Thymus (tissue), 14 donors: ENCODE measurements at places on chromosomes 12 and 14. TPM values are rescaled to one million over a fixed set of nuclear protein-coding genes. Genes with fewer than 3 reads are reported as not detected.

The CLEC4A gene
- 11.0 TPM for total RNA-seq

The TXNDC16 gene
- 10.2 TPM for total RNA-seq

The PLCZ1 gene
- not detected for total RNA-seq

The COCH gene
- total RNA-seq: 1.7 TPM

The MORN3 gene
- total RNA-seq: 3.1 TPM

DNA sequence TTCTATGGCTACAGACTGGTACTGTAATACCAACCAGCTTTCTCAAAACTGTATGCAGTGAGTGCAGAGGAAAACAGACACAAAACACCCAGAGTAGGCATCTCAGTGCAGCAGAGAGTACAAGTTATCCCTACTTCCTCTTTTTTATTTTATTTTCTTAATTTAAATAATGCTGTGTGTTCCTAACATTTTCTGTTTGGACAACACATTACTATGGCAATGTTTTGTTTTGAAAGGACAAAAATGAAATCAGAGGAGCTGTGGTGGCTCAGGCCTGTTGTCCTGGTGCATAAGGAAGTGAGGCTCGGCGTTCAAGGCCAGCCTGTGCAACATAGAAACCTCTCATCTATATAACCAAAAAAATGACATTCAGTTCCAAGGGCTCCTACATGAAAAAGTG is 33.7 kb upstream of the SELPLG start:
- no peak overlapping the region for H3K27ac ChIP-seq
- no peaks in the 10 kb centered on the region for H3K36me3 ChIP-seq
- H3K27me3 ChIP-seq: no peaks in the 10 kb centered on the region
- H3K4me3 ChIP-seq: no peak overlapping the region
- DNase-seq: no peak

- no peak overlapping the region for H3K4me3 ChIP-seq
- no peaks in the 10 kb centered on the region for H3K27me3 ChIP-seq
- no peak overlapping the region for H3K27ac ChIP-seq
Observed at GRCh38 chr12:95083938-95084337, 10.5 kb upstream of the NR2C1 start.

DNA sequence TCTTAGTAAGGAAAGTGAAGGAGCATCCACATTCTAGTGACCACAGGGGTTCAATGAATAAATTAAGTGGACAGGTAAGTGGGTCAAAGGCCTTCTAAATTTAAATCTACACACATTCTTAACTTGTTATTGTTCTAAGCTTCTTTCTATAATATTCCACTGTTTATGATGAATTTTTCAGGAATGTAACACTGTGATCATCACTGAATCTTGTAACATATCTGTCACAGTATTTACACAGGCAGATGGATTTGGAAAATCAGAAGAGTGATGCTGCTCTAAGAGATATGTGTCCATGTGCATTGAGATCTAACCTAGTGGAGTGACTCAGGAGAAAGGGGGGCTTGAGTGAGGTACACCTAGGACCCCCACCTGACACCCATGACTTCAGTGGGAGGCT is 115.4 kb upstream of the OVCH1 start:
- H3K27ac ChIP-seq: no peak overlapping the region
- no peaks in the 10 kb centered on the region for H3K4me1 ChIP-seq
- H3K36me3 ChIP-seq: no peaks in the 10 kb centered on the region
- no peak for DNase-seq
- no peak overlapping the region for H3K4me3 ChIP-seq
- no peaks in the 10 kb centered on the region for H3K27me3 ChIP-seq

GRCh38 chr12:58887068-58887467 is 33.2 kb downstream of the LRIG3 start:
- no peaks in the 10 kb centered on the region for H3K27me3 ChIP-seq
- H3K4me3 ChIP-seq: no peak overlapping the region
- H3K4me1 ChIP-seq: no peaks in the 10 kb centered on the region
- peak overlapping the region; percentile 67 for H3K27ac ChIP-seq
- DNase-seq: no peak
- no peaks in the 10 kb centered on the region for H3K36me3 ChIP-seq

DNA sequence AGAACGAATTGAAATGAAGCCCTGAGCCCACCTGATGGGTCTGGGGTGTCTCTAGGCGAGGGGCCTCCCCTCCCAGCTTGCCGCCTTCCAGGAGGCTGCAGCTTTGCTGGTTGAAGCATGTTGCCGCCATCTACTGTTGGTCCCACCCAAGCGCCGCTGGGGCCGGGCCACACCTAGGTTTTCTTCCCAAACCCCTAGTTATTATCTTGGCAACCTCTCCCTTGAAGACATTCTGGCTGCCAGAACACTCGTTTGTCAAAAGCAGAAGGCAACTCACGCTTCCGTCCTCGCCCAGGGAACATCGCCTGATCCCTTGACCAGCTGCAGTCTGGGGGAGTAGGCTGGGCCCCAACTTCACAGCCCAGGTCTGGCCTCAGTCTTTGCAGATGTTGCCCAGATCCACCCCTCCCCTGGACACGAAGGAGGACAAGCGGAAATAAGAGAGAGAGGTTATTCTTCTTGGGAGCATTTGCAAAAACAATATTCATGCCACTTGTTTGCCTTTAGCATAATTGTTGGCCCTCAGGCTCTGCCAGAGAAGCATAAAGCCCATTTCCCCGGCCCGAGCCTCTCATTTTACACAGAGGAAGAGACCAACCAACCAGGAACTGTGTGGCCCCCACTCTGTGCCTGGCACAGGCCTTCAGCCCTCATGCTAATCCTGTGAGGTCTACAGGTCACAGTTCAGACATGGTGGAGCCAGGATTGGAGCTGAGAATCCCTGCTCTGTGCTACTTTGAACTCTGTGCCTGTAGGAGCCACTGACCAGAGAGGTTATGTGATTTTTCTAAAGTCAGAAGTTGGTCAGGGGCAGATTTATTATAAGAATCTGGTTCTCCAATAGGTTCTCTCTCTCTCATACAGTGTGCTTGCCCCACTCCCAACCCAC is 6.8 kb downstream of the EMP1 start:
- DNase-seq: no peak
- H3K27me3 ChIP-seq: no peaks in the 10 kb centered on the region
- peaks cover 3% of the 10 kb centered on the region for H3K4me1 ChIP-seq
- H3K36me3 ChIP-seq: no peaks in the 10 kb centered on the region
- no peak overlapping the region for H3K27ac ChIP-seq

GRCh38 chr14:33499687-33500086 is 451.2 kb downstream of the EGLN3 start:
- no peaks in the 10 kb centered on the region for H3K36me3 ChIP-seq
- no peaks in the 10 kb centered on the region for H3K27me3 ChIP-seq
- H3K27ac ChIP-seq: no peak overlapping the region
- no peak for DNase-seq
- H3K4me1 ChIP-seq: no peaks in the 10 kb centered on the region

DNA sequence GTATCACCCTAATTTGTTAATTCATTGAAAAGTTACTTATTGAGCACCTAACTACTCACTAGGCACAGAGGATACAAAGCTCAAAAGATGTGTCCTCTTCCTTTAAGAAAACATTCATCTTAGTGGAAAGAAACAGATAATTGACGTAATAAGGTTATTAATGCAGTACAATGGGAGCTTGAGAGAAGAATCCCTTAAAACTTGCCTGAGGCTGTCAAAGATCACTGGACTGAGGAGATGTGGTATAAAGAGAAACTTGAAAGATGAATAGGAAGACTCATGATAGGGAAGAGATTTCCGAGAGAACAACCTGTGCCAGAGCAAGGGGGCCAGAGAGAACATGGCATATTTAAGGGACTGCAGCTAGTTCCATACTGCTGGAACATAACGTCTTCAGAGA is 19.1 kb downstream of the GOLGA5 start:
- no peak overlapping the region for H3K27ac ChIP-seq
- H3K27me3 ChIP-seq: no peaks in the 10 kb centered on the region
- peaks cover 43% of the 10 kb centered on the region for H3K36me3 ChIP-seq

DNA sequence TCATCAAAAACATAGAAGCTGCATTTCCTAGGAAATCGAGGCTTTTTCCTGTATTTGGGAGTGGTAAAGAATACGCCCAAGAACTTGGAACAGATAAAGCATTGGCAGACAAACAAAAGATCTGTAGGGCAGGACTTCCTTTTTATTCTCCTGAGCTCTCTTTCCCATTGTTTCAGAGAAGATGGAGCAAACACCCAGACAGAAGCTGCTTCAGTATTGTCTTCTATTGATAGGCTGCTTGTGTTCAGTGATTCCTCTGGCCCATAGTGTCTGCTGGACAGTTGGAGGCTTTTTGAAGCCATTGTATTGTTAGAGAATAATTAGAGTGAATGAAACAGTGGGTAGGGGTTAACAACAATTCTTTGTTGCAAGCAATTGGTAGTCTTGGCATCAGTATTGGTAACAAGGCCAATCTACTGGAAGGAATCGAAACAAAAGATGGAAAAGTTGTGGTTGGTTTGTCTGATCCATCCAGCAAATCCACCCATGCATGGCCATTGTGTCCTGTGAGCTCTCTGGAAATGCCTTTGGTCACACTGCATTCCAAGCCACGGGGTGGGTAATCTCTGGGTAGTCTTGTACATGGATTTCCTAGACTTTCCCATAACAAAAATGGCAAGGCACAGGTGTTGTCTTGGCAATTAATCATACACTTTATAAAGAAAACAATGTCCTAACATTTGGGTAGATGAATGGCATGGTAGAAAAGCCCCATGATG is 424.8 kb downstream of the RAD51B start:
- H3K4me1 ChIP-seq: peaks cover 13% of the 10 kb centered on the region
- H3K27me3 ChIP-seq: no peaks in the 10 kb centered on the region
- DNase-seq: no peak
- peak overlapping the region; percentile 79 for H3K27ac ChIP-seq
- no peaks in the 10 kb centered on the region for H3K36me3 ChIP-seq
